ENCODE measurements at places on chromosomes 4 and X.
A peak's percentile ranks its signal among the peaks of the same experiment; 100 is the strongest.

DNA sequence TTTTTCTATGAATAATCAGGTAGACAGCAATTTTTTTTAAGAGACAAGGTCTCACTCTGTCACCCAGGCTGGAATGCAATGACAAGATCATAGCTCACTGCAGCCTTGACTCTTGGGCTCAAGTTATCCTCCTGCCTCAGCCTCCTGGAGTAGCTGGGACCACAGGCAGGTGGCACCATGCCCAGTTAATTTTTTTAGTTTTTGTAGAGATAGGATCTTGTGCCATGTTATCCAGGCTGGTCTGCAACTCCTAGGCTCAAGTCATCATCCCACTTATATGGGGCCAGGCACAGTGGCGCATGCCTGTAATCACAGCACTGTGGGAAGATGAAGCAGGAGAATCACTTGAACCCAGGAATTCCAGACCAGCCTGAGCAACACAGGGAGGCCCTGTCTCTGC, 26.8 kb downstream of the AFAP1 start:
- DNase-seq = no peak

DNA sequence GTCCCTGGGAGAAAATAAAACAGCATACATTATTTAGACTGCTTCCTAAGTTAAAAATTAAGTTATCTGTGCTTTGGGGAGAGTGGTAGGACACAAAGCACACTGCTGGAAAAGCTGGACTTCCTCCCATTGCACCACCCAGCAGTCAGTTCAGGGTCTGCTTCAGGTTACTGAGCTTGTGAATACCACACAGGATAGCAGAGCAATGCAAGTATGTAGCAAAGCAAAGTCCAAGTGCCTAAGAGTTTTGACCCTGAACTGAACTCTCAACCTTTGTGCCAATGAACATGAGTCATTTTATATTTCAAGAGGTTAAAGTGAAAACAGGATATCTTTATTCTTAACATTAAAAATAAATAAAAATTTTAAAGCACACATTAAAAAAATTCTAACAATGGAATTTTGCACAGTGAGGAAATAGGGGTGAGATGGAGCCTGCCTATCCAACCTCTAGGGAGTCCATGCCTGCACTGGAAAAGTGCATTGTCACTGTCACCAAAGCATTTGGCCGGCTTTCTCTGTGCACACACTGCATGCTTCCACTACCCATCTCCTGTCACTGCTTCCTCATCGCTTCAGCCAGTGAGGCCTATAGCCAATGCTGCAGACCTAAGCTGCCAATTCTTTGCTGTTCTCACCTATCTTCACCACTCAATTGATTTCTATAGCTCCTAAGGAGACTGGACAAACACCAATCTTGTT, 50.9 kb downstream of the ABCG2 start:
- no peak for DNase-seq

GRCh38 chr4:12071316-12071715, 642.6 kb upstream of the HS3ST1 start:
- no peak for DNase-seq

DNA sequence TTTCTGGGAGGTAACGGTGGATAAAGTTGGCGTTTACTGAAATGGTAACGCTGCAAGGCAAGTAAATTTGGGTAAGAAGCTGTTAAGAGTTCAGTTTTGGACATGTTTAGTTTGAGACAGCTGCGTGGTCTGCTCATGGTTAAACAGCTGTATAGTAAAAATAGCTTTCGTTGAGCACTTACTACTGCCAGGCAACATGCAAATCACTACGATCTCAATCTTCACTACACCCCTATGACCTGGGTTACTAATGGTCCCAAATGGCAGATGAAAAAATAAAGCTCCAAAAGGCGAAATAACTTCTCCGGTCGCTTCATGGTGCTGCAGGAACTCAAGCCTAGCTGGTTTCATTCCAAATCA, 22.2 kb downstream of the FABP2 start:
- no peak for DNase-seq

DNA sequence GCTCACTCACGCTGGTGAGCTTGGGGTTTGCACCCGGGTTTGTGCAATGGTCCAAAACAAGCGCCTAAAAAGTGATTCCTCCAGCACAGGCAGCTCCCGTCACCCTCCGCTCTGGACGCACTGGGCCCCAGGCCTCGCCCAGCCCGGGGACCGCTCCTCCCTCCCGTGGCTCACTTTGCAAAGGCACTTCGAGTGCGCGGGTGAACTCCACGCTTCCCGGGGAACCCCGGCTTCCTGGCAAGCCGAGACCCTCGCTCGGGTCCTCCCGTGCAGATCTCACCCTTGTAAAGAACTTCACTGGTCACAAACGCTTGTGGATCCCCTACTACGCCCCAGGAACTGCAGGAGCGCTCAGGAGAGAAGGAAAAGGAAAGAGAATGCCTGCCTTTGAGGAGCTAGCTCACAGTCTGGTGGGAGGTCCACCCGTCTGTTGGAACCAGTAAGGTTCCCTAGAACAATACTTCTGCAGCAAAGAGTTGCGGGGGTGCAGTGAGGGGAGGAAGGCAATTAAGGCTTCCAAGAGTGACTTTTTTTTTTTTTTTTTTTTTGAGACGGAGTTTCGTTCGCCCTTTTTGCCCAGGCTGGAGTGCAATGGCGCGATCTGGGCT, at the start of gene CTPS2:
Gene CTPS2, minus strand, starts transcription at position 122 of the 608 bp plus-strand sequence. CDS start 9,767 bp downstream, outside the sequence.
- peak; percentile 66 for DNase-seq

DNA sequence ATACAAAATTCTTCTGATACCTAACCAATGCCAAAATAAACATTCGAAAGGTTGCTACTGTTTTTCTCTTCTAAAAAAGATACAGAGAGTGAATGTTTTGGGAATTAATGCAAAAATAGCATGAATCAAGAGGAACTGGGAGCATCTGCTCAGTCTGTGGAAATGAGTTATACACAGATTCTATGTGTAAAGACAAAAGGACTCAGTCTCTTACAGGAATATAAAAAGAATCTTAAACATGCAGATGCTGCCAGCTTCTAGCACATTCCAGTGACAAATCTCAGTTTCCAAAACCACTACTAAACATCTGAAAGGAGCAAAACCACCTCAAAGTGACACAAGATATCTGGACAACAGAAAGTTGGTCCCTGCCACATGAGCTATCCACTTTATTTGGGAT, 55.0 kb downstream of the PAPSS1 start:
- peak; percentile 5 for DNase-seq

DNA sequence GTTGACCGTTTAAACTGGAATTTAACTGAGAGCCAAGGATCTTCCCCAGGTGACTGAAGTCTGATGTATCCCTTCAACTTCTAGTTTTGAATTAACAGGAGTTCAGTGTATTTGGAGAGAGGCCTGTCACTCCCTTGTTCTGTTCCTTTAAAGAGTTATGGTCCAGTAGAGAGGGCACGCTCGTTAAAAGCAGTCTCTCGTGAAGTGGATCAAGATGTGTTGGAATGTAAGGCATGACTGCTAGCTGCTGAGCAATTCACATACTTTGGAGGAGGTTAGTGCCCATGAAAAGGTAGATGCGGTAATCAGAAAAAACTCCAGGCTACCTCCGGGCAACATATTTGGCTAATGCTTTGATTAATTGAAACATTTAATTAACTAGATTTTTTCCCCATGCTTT, 65.7 kb downstream of the SHROOM2 start:
- DNase-seq = no peak

- DNase-seq = no peak
These were observed 20.4 kb upstream of the TRIM60 start for GRCh38 chr4:165011403-165011802.
